ENCODE measurements at places on chromosomes 1 and 21. TPM values are rescaled to one million over a fixed set of nuclear protein-coding genes. Genes with fewer than 3 reads are reported as not detected.

DNA sequence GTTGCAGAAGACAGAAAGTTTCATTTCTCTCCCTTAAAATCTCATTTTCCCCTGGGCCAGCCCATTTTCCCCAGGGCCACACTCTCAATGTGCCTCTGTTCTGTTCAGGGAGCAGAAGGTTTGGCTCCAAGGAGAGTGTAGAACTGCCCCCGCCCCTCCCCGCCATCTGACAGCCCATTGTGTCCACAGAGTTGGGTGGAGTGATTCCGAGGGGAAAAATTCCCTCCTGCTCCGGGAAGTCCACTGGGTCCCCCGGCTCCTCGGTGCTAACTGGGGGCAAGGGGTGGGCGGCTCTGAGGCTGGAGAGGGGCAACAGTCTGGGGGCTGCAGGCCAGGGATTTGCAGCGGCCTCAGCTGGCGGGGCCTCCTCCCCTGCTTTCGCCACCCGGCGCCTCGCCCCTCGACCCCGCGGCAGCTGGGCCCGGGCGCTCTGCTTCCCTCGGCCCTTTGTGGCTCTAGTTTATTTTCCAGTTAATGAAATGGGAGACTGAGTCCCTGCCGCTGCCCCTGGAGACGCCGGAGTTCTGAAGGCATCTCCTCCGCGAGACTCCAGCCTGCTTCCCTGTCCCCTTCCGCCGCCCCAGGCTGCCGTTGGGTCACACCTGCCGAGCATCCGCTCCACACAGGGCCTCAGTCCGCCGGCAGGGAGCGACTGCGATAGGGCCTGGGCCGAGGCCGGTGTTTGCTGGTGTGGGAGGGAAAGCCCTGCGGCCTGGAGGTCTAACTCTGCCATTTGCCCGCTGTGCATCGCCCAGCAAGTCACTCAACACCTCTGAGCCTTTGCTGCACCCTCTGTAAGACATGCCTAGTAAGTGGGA is 14.7 kb upstream of the KIRREL1 start:
- peak; percentile 17 for DNase-seq

DNA sequence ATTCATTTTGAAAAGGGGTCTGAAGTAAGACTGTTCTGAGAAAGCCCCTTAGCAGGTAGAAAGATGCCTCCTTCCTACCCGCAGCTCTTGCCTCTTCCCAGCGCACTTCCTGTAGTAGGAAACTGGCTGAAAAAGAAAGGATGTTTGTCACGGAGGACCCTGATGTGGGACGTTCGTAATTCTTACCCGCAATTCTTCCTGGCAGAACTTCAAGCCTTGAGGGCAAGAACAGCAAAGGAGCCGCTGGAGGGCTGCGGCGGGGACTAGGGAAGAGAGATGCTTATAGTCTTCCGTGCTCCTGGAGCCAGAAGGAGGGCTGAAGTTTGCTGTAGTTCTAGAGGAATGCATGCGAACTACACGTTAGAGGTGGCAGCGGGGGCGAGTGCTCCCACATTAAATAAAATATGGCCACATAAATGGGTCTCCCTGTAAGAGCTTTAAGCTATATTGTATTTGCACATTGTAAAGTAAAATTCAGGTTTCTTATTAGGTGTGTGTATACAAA is 6.3 kb downstream of the C1orf53 start:
- no peak for DNase-seq

DNA sequence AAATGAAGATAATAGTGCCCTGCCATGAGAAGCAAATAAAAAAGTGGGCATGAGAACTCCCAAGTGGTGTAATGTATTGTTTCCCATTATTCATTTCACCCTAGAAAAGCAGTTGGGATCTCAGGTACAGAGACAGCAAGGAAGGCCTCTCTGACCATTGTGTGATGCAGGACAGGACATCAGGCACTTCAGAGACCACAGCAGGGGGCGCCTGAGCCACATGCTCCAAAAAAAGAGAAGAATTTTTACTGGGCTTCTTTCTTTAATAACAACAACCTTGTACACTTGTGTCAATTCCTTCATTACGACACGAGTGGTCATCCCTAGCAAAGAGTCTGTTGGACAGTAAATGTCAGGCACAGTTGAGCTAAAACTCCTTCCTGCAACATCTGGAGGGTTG is 533.3 kb downstream of the OMA1 start:
- no peak for DNase-seq

- no peak for DNase-seq
These were observed 35.5 kb downstream of the MFSD2A start for GRCh38 chr1:39990428-39990827.

- no peak for DNase-seq
These were observed 80.9 kb upstream of the ESRRG start for GRCh38 chr1:216804111-216804510.

GRCh38 chr1:186304982-186305949 is 69.8 kb downstream of the TPR start:
- DNase-seq, result peak; percentile 55

Gene TTLL7
- 2.2 TPM for total RNA-seq

- no peak for DNase-seq
These were observed 2.5 kb upstream of the TRPM2 start for GRCh38 chr21:44350773-44351481.

Gene DNAJC28
- total RNA-seq, result 2.6 TPM

Measured in dermis blood vessel endothelial cell (primary cell).